Thyroid gland (tissue), 4 donors: ENCODE measurements at places on chromosomes 1 and 21. TPM values are rescaled to one million over a fixed set of nuclear protein-coding genes. Genes with fewer than 3 reads are reported as not detected.

- H3K27me3 ChIP-seq = no peaks in the 10 kb centered on the region
- H3K27ac ChIP-seq = no peak overlapping the region
- no peak for DNase-seq
- H3K36me3 ChIP-seq = peaks cover 19% of the 10 kb centered on the region
- peaks cover 7% of the 10 kb centered on the region for H3K4me1 ChIP-seq
- no peak overlapping the region for H3K4me3 ChIP-seq
Observed at GRCh38 chr1:173995475-173995874, 26.7 kb downstream of the RC3H1 start.

The UCK2 gene
- total RNA-seq = 21.0 TPM

DNA sequence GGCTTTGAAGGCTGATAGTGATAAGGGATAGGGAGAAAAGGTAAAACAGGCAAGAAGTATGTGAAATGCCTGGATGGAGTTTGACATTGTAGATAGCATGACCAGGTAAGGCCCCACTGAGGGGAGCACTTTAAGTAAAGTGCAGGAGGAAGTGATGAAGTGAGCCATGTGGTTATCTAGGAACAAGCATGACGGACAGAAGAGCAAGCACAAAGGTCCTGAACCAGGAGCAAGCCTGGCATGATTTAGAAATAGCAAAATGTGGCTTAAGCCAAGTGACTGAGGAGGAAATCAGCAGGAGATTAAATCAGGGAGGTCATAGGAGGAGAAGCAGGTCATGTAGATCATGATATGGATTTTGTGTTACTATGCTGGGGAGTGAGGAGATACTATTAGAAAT, 129.2 kb downstream of the GLUL start:
- no peak for DNase-seq
- no peaks in the 10 kb centered on the region for H3K36me3 ChIP-seq
- no peak overlapping the region for H3K4me3 ChIP-seq
- no peak overlapping the region for H3K27ac ChIP-seq
- H3K4me1 ChIP-seq = peaks cover 10% of the 10 kb centered on the region
- H3K27me3 ChIP-seq = no peaks in the 10 kb centered on the region

- no peaks in the 10 kb centered on the region for H3K36me3 ChIP-seq
- H3K27me3 ChIP-seq = no peaks in the 10 kb centered on the region
- no peak overlapping the region for H3K4me3 ChIP-seq
- no peak overlapping the region for H3K27ac ChIP-seq
- DNase-seq = no peak
Observed at GRCh38 chr1:240309769-240310168, 218.1 kb downstream of the FMN2 start.

DNA sequence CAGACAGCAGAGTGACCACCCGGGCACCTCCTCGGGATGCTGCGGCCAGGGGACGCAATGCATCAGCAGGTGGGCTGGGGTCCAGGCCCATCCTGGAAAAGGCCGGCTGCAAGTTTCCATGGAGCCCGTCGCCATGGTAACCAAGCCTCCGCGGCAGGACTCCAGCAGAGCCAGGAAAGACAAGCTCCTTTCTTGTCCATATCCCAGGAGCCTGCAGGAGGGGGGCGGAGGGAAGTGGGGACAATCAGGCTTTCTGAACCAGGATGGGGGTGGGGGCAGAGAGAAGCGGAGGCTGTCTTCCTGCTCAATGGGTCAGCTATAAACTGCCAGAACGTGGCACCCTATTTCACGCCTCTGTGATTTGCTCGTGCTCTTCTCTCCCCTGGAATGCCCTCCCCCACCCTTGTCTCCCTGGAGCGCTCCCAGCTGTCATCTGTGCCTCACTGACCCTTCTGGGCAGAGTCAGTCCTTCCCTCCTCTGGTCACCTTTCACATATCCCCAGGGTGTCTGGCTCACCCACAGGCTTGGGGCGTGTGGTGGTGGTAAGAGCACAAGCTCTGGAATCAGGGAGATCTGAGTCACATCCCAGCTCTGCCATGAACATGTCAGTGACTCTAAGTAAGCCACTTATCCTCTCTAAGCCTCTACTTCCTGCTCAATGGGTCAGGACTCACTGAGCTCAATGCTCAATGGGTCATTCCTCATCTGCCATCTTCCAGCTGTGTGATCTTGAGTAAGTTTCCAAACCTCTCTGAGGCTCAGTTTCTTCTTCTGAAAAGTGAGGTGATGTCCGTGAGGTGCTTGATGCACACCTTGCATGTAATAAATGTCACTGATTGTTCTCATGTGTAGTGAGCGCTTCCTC, 58.9 kb upstream of the LAPTM5 start:
- DNase-seq = peak; percentile 28
- no peak overlapping the region for H3K27ac ChIP-seq
- no peak overlapping the region for H3K4me3 ChIP-seq
- no peaks in the 10 kb centered on the region for H3K27me3 ChIP-seq
- H3K4me1 ChIP-seq = peaks cover 4% of the 10 kb centered on the region
- H3K36me3 ChIP-seq = no peaks in the 10 kb centered on the region
